CD4-positive, alpha-beta T cell (primary cell): ENCODE measurements at places on chromosomes 2 and 18.

GRCh38 chr2:236973343-236973980 lies 112.2 kb upstream of the COPS8 start:
- H3K4me3 ChIP-seq: no peak overlapping the region

- no peaks in the 10 kb centered on the region for H3K4me1 ChIP-seq
- no peak overlapping the region for H3K4me3 ChIP-seq
- no peak overlapping the region for H3K27ac ChIP-seq
- H3K27me3 ChIP-seq: no peaks in the 10 kb centered on the region
- no peaks in the 10 kb centered on the region for H3K36me3 ChIP-seq
- DNase-seq: no peak
Observed at GRCh38 chr2:140797718-140798117, 1333.1 kb downstream of the LRP1B start.

DNA sequence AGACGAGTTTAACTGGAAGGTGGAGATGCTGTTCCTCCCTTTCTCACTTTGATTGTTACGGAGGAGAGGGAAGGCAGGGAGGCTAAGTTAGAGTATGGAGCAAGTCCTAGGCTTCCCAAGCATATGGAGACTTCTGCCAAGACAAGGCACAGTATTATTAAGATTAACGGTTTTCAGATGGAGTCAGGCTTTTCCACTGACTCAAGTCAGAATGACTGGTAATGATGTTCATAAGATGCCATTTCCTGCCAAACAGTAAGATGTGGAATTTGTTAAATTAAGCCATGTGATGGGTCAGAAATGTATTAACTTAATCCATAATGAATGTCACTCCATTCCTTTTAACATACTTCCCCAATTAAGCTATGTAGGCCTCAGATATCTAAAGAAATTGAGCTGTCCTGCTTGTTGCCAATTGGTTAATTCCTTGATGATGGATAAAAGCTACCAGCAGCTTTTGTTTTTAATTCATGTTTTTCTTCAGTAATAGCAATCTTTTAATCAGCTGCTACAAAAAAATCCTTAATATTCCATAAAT lies 383.7 kb downstream of the ZNF521 start:
- H3K4me1 ChIP-seq: no peaks in the 10 kb centered on the region
- no peak overlapping the region for H3K27ac ChIP-seq

DNA sequence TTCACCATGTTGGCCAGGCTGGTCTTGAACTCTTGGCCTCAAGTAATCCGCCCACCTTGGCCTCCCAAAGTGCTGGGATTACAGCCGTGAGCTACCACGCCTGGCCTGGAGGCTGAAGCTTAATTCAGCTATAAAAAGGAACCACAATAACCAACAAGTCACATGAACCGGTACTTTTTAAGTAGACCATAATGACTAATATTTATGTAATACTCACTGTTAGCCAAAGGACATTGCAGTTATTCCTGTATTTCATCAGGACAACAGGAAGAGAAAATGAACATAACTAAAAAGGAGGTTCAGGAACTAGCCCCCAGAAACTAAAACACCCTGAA lies 49.0 kb upstream of the TMEM87B start:
- no peak overlapping the region for H3K4me3 ChIP-seq
- H3K27me3 ChIP-seq: no peaks in the 10 kb centered on the region
- H3K36me3 ChIP-seq: no peaks in the 10 kb centered on the region

GRCh38 chr18:38052879-38053590 lies 487.4 kb upstream of the CELF4 start:
- H3K27me3 ChIP-seq: no peaks in the 10 kb centered on the region
- no peaks in the 10 kb centered on the region for H3K4me1 ChIP-seq
- no peak for DNase-seq
- H3K27ac ChIP-seq: no peak overlapping the region
- H3K4me3 ChIP-seq: no peak overlapping the region

DNA sequence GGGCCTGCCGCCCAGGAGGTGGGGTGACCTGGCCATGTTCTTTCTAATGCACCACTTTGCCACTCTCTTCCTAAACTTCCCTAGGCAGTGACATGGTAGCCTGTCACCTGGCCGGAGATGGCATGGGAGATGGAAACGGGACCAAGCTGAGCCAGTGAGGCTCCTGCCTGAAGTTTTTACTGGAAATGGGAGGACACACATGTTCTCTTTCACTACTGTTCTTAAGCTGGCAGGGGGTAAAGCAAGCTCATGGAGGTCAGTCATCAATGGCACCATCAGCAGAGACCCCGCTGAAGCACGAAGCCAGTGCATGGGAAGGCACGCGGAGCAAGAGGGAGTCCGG lies 50.7 kb downstream of the ATIC start:
- no peaks in the 10 kb centered on the region for H3K4me1 ChIP-seq
- H3K36me3 ChIP-seq: peaks cover 2% of the 10 kb centered on the region
- H3K27ac ChIP-seq: no peak overlapping the region
- H3K4me3 ChIP-seq: no peak overlapping the region
- H3K27me3 ChIP-seq: no peaks in the 10 kb centered on the region
- no peak for DNase-seq

DNA sequence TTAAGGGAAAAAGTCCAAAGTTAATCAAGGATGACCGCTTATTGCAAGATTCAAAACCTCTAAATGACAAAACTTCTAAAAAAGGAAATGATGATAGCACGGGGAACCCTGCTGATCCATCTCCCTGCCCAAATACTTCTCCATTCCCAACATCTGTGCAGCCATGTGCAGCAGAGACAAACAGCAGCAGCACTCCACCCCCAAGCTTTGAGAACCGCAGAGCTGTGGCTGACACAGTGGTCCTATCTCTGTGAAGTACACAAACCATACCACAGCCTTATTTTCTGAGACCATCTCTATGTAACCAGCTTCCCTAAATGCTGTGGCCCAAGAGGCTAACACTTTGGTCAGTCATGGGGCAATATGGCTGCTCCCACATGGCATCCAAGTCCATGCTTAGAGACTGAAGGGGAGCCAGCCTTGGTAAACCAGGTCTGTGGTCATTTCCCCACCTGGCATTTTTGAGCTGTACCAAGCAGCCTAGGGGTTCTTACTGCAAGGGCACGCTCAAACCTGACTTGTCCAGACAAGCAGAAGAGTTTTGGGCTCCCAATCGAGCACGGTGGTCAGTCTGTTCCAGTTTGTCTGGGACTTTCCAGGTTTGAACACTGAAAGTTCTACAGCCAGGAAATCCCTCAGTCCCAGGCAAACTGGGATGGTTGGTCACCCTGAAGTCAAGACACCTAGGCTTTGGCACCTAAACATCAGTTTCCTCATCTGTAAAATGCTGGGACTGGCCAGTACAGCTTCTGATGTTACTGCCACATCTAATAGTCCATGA lies 17.1 kb upstream of the NFE2L2 start:
- H3K4me3 ChIP-seq: no peak overlapping the region
- no peaks in the 10 kb centered on the region for H3K4me1 ChIP-seq
- H3K36me3 ChIP-seq: no peaks in the 10 kb centered on the region
- H3K27me3 ChIP-seq: no peaks in the 10 kb centered on the region
- H3K27ac ChIP-seq: no peak overlapping the region

- no peak overlapping the region for H3K4me3 ChIP-seq
- peaks cover 8% of the 10 kb centered on the region for H3K4me1 ChIP-seq
- H3K27me3 ChIP-seq: no peaks in the 10 kb centered on the region
- no peak overlapping the region for H3K27ac ChIP-seq
Observed at GRCh38 chr18:79317703-79318102, 78.0 kb upstream of the NFATC1 start.

GRCh38 chr2:236968101-236968879 lies 117.4 kb upstream of the COPS8 start:
- H3K4me1 ChIP-seq: peaks cover 47% of the 10 kb centered on the region
- no peaks in the 10 kb centered on the region for H3K27me3 ChIP-seq
- no peaks in the 10 kb centered on the region for H3K36me3 ChIP-seq
- DNase-seq: peak; percentile 33
- H3K4me3 ChIP-seq: no peak overlapping the region

GRCh38 chr2:214742119-214742518 lies 67.4 kb downstream of the BARD1 start:
- no peaks in the 10 kb centered on the region for H3K36me3 ChIP-seq
- no peaks in the 10 kb centered on the region for H3K27me3 ChIP-seq
- no peak overlapping the region for H3K27ac ChIP-seq
- H3K4me3 ChIP-seq: no peak overlapping the region
- H3K4me1 ChIP-seq: no peaks in the 10 kb centered on the region
